ENCODE measurements at places on chromosomes 6 and 20.

DNA sequence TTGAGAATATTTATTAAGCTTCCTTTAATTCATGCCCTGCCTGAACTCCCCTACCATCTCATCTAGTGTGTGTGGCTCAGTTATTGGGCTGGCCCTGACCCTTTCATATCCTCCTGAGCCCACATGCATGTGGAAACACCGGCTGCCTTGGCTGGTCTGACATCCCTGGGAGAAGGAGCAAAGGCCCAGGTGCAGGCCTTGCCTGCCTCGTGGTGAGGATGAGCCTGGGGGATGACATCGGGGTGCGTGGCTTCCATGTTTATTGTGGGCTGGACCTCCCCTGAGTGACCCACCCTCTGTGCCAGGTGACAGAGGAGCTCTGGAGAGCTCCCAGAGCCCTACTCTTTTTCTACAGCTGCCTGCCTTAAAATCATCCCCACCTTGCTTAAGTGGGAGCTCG is 69.1 kb downstream of the FOXA2 start:
- DNase-seq: no peak

GRCh38 chr20:16563066-16563806 is 10.0 kb downstream of the KIF16B start:
- DNase-seq: no peak

DNA sequence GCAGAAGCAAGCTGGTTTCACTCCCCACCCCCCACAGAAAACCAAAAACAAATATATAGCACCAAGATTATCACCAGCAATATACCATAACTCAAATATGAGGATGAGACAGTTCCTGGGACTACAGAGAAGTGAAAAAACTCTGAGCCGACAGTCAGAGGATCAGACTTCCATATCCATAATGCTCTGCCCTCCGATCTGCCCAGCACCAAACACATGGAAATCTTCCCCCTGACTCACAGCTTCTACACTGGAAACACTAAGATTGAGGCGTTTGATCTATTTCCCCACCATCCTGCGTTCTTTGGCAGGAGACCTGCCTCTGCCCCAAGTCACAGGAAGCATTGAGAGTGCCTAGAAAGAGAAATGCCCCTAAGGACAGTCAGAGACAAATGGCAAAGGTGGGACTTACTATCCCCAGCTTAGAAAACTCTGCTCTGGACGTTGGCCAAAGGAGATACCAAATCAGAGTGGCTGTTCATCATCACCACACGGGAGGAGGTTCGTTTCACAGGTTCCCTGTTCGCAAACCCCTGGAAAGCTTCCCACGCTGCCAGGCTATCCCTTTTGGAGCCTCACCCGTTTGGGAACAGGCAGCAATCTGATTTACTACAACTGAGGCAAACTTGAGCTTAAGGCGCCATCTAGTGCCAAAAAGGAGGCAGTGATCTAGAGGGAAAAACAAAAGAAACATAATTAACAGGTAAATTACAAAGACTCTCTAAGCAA is 48.7 kb upstream of the SRSF6 start:
- DNase-seq: no peak

DNA sequence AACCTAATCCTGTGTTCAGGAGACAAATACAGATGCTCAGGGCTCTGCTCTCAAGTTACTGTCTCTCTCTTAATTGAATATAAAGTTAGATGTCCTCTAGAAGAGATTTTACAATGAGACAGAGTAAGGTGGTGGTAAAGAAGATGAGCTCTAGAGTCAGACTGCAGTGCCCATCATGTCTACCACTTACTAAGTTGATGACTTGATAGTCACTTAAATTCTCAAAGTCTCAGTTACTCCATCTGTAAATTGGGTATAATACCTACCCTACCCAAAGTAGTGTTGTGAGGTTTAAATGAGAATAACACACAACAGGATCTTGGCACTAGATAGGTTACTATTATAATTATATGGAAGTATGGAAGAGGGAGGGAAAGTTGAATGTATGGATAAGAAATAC is 1.6 kb downstream of the DHX35 start:
- no peak for DNase-seq

- no peak for DNase-seq
Observed at GRCh38 chr6:14246876-14247275, 129.3 kb downstream of the CD83 start.

- no peak for DNase-seq
Observed at GRCh38 chr6:47292944-47293343, 16.8 kb downstream of the TNFRSF21 start.

DNA sequence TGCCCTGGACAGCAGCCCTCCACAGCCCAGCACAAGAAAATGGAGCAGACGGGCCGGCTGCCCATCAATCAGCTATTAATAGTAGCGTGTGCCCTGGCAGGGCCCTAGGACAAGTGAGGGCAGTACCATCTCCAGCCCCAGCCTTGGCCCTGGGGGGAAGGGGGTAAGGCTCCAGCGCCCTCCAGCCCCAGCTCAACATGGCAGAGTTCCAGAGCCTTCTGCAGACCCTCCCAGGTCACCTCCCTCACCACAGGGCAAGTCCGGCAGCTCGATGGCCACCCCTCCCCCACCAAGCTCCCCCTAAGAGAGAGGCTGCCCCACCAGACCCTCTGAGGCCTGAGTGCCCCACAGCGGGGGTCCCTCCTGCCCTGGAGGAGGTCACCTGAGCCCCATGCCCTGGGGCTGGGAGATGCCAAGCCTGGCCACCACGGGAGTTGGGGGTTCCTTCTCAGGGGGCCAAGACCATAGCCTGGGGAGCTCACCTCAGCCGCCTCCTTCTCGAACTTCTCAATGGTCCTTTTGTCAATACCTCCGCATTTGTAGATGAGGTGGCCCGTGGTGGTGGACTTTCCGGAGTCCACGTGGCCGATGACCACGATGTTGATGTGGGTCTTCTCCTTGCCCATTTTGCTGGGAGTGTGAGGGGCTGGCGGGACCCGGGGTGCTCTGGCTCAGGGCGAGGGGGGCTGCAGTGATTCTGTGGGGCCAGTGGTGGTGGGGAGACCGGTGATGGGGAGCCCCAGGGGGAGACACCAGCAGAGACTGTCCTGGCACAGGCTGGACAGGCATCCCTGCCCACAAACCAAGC is 1.5 kb downstream of the EEF1A2 start:
- no peak for DNase-seq

GRCh38 chr6:27836783-27837624 is 75.2 kb downstream of the OR2B2 start:
- DNase-seq: peak; percentile 68

DNA sequence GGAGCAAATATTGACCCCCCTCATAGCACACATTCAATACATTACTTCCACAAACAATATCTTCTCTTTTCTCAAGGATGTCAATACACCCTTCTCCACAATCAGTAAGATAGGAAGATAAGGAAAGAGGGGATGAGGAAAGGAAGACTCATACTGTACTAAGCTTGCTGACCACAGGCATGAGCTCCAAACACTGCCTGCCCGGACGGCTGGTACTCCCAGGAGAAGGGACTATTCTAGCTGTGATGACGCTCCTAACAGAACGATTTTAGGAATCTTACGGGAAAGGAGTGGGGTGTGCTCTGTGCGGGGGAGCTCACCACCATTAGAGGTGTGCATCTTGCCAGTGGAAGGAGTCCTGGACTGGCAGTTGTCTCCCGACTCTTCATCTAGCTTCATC is 3.9 kb upstream of the CCN6 start:
- no peak for DNase-seq

GRCh38 chr6:12528581-12529363 is 187.8 kb upstream of the PHACTR1 start:
- no peak for DNase-seq

DNA sequence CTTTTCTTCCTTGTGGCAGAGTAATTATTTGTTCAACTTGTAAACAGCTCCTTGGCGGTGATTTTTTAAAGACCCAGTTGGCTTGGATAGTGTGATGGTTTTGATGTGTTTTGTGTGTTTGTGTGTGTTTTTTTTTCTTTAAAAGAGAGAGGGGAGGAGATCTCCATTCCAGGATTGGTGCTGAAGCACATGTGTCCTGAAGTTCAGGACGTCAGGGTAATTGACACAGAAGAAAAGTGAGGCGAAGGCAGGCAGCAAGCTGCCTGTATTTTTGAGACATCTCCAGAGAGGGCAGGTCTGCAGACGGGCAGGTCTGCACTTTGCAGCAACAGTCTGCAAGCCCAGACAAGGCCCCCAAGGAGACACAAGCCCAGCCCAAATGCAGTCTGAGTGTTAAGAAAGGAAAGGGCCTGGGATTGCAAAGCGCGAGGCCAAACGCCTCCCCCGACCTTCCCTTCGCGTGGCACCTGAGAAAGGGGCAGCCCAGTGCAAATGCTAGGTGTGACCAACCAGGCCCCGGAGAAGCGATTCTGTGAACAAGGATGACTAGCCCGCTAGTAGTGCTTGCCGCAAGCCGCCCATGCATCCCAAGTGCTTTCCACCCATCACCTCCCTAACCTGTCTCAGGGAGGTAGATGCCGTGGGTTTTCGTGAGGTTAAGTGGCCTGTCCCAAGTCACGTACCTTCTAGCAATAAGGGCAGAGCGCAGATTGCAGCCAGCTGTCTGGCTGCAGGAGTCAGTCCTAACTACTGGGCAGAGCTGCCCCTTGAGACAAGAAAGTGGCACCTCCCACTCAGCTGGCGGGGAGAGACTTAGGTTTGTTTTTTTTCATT is 230.5 kb downstream of the ZMYND8 start:
- no peak for DNase-seq

- DNase-seq: no peak
Observed at GRCh38 chr6:143335865-143336264, 114.6 kb downstream of the ADAT2 start.

GRCh38 chr6:82374516-82374915 is 10.9 kb downstream of the TPBG start:
- no peak for DNase-seq

- DNase-seq: no peak
Observed at GRCh38 chr20:10655720-10656669, 17.8 kb downstream of the JAG1 start.

DNA sequence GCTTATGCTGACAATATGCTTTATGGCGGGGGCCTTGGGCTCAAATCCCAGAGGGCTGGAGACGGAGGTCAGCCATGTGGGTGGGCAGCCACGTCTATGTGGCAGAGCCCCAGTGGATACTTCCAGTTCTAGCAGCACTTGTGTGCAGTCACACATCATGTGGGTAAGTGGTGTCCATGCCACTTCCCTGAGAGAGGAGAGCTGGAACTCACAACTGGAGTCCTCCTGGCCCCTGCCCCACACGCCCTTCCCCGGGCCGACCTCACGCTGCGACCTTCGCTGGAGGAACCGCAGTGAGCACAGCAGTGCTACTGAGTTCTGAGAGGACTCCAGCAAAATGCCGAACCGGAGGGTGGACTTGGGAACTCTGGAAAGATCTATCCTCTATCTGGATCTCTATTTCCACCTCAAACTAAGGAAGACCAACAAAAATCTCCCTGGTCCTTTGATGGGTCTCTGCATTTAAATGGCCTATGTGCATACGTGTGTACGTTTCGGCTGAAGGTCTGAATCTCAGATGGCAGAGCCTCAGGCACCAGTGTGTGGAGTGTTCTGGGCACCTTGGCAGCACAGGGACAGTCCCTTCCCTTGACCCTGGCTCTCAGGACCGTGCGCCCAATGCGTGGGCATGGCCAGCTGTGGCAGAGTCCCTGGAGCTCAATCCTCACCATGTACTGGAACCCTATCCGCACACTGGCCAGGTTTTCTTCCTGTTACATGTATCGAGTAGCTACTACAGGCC is 55.4 kb downstream of the GNAS-AS1 start:
- DNase-seq: no peak

GRCh38 chr6:169921853-169922824 is 170.7 kb downstream of the ERMARD start:
- peak; percentile 45 for DNase-seq

- no peak for DNase-seq
Observed at GRCh38 chr20:16898433-16898832, 150.3 kb downstream of the OTOR start.

DNA sequence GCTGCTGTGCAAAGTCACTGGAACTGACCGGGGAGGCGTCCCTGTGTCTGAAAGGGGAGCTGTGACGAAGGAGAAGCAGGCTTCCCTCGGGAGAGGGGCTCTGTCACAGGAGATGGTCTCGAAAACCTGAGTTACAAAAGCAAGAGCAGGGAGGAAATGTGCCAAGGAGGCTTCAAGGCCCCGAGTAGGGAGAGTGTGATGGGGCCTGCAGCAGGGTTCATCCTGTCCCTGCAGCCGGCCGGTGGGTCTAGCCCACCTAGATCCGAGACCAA is 16.7 kb downstream of the DYNLT1 start:
- peak; percentile 22 for DNase-seq

GRCh38 chr20:61731363-61732181 is 334.1 kb downstream of the TAF4 start:
- no peak for DNase-seq

DNA sequence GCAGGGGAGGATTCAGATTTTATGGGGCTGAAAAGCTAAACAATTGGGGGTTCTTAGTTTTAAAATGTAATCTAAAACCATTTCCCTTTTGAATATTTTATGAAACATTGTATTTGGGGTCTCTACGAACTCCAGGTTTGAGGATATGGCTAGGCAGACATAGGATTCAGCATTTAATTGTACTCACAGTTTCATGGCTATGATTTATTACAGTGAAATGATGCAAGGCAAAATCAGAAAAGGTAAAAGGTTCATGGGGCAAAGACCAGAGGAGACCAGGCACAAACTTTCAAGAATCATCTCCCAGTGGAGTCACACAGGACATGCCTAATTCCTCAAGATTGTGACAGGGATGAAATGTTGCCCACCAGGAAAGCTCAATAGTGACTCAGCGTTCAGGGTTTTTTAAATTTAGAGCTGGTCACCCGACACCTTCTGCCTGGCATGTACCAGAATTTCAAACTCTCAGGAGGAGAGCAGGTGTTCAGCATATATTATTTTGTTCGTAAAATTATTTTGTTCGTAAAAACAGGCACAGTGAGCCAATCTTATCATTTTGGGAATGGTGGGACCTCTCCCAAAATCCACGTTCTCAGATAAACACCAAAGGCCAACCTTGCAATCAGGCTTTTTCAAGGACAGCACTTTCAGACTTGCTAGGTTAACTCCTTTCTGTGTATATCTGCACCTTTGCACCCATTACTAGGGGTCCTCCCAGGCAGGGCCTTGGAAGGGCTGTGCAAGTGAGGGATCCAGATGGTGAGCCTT is 270.3 kb downstream of the NKAIN2 start:
- DNase-seq: no peak

- no peak for DNase-seq
Observed at GRCh38 chr20:14889496-14890255, 552.3 kb upstream of the FLRT3 start.

GRCh38 chr20:4064144-4064909 is 49.0 kb upstream of the RNF24 start:
- no peak for DNase-seq

Measured in activated T-cell treated with anti-CD3 and anti-CD28 coated beads, Interleukin-2, amount 50 U/mL, for 24 hours (primary cell).